ENCODE measurements at places on chromosomes 12 and 14. TPM values are rescaled to one million over a fixed set of nuclear protein-coding genes. Genes with fewer than 3 reads are reported as not detected.

GRCh38 chr14:105710119-105711043 is 184.0 kb downstream of the TMEM121 start:
- no peak for DNase-seq

CPNE6 gene
- not detected for total RNA-seq

- DNase-seq, result peak; percentile 90
Measured at GRCh38 chr14:50045039-50045711, 71.2 kb downstream of the VCPKMT start.

CLEC4D gene
- not detected for total RNA-seq

DNA sequence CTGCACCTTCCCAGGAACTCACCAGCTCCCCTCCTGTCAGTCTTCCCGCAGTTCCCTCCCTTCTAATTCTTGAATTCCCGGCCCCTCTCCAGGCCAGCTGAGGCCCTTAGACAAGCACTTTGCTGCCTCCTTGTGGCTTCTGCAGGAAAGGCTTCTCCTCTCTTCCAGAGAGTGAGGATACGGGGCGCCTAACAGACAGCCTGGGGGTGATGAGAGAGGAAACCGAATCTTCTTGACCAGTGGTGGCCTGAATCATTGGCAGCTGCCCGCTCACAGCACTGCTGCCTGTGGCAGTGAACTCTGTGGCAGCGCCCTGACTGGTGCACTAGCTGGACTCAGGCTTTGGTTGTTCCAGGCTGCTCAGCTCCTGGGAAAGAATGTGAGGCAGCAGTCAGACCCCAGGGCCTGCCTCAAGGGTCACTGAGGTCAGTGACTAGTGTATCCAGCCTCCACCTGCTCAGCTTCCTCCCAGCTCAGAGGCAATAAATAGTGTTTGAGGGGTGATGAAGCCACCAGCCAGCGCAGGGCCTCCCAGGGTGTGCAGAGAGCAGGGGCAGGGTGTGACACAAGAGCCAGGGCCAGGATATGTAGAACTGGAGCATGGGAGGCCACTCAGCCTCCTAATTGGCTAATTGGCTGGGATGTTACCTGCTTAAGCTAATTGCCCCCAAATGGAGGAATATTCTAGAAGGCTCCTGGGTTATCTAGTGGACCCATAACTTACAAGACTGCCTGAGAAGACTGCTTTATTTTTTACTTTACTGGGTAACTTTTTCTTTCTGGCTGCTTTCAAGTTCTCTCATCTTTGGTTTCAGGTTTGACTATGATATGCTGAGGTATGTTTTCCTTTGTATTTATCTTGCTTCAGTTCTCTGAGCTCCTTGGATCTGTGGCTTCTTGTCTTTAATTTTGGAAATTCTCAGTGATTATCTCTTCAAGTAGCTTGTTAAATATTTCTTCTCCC is 12.9 kb upstream of the MCRS1 start:
- DNase-seq, result peak; percentile 84

- peak; percentile 43 for DNase-seq
Measured at GRCh38 chr12:5259523-5259922, 172.4 kb upstream of the NTF3 start.

DNA sequence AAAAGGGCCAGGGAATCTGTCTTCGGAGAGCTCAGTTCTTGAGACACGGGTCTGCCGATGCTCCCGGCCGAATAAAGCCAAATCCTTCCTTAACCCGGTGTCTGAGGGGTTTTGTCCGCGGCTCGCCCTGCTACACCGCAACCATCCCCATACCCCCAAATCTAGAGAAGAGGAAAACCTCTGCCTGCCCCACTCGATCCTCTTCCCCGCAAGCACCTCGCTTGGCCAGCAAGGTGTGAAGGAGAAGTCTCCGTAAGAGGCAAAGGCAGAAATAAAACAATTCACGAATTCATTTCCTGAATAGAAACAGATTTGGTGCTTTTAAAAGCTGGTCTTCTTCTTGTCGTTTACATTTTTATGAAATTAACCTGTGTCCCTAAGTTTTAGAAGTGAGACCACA is 67.3 kb upstream of the GALNT9 start:
- no peak for DNase-seq

PRKAB1 gene
- total RNA-seq, result 19.2 TPM

IL23A gene
- total RNA-seq, result not detected

- peak; percentile 31 for DNase-seq
Measured at GRCh38 chr14:74237441-74237840, 1.8 kb upstream of the VSX2 start.

GRCh38 chr12:115232455-115233156 is 548.6 kb upstream of the TBX3 start:
- DNase-seq, result peak; percentile 88

DNA sequence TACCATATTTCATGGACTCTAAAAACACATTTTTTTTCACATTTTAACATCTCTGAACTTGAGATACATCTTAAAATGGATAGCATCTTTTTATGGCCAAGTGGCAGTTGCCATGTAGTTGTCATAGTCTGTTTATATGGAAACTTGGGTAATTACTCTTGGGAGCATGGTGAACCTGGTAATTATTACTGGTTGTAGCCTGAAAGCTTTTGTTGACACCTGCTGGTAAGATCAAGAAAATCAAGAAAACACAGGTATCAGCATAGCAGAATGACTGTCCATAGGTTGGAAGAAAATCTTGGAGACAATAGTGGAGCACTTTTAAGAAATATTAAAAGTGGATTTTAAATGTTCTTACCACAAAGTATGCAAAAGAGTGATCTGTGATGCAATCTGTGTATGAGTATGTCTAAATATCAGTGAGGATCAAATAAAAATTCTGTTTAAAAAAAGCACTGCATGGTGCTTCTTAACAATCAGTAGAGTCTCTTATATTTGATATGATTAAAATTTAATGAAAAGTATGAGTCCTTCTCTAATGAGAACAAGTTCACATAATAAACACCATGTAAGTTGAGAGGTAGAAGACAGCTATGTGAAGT is 44.2 kb downstream of the TTC8 start:
- DNase-seq, result peak; percentile 35

AMDHD1 gene
- total RNA-seq, result 1.3 TPM

- DNase-seq, result no peak
Measured at GRCh38 chr14:52545584-52546317, 6.6 kb downstream of the TXNDC16 start.

ZDHHC22 gene
- not detected for total RNA-seq

RCOR1 gene
- 13.0 TPM for total RNA-seq

SERPINA5 gene
- total RNA-seq, result not detected

STAC3 gene
- 1.3 TPM for total RNA-seq

GRCh38 chr12:56206452-56207166 is 15.1 kb downstream of the RNF41 start:
- DNase-seq, result peak; percentile 75

TAOK3 gene
- 30.0 TPM for total RNA-seq

GRCh38 chr12:10392394-10392930 is 2.6 kb upstream of the KLRK1 start:
- DNase-seq, result peak; percentile 90

- peak; percentile 17 for DNase-seq
Measured at GRCh38 chr12:80829767-80830166, 108.0 kb downstream of the LIN7A start.

AP4S1 gene
- 8.7 TPM for total RNA-seq

DNA sequence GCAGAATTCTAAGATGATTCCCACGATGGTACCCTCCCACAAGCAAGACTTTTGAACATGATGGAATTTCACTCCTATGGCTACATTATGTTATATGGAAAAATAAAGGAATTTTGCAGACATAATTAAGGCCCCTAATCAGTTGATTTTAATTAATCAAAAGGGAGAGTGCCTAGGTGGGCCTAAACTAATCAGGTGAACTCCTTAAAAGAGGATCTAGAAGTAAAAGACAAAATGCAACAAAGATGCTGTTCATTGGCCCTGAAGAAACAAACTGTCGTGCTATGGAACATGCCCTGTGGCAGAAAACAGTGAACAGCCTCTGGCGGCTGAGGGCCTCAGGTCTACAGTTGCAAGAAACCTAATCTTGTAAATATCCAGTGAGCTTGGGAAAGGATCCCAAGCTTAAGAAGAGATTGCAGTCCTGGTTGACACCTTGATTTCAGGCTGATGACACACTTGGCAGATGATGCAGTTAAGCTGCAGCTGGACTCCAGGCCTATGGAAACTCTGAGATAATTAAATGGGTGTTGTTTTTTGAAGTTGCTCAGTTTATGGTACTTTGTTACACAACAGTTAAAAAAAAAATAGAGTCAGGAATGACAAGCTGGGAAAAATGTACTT is 13.8 kb downstream of the TMCC3 start:
- no peak for DNase-seq

PRH2 gene
- not detected for total RNA-seq

GRCh38 chr12:50768391-50768790 is 4.5 kb downstream of the ATF1 start:
- DNase-seq, result no peak

DNA sequence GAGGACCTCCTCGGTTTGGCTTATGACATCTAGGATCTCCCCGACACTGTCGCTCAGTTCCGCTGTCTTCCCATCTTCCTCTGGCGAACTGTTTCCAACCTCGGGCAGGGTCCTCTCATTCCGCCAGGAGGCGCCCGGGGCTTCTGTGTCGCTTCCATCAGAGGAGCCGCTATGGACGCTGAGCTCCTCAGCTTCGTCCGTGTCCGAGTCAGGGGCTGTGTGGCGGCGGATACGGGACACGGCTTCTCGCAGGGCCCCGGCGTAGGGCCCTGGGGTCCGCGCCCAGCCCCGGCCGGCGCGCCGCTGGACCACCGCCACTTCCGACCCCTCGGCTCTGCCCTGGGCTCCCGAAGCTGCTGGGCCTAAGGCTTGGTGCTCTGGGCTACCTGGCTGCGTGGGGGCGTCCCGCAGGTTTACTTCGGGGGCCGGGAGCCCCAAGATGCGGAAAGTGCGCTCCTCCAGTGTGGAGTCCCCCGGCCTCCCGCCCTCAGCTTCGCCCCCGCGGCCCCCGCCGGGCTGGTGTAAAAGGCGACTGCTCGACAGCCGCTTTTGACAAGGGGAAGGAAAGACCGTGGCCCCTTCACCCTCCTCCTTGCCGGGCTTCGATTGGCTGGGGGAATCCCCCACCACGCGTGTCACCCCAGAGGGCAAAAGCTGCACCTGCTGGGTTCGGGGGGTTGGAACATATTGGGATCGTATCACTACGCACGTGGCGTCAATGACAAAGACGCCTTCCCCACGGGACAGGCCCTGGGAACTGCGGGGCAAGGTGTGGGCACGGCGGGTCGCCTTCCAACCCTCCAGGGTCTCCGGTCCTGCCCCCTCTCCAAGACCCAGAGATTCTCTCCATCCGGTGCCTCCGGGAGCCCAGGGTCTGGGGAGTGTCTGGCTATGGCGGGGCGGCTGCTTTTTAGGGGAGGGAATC is 2.1 kb downstream of the DDN start:
- DNase-seq, result peak; percentile 87

- DNase-seq, result no peak
Measured at GRCh38 chr14:101903111-101903561, 61.2 kb upstream of the DYNC1H1 start.

DNA sequence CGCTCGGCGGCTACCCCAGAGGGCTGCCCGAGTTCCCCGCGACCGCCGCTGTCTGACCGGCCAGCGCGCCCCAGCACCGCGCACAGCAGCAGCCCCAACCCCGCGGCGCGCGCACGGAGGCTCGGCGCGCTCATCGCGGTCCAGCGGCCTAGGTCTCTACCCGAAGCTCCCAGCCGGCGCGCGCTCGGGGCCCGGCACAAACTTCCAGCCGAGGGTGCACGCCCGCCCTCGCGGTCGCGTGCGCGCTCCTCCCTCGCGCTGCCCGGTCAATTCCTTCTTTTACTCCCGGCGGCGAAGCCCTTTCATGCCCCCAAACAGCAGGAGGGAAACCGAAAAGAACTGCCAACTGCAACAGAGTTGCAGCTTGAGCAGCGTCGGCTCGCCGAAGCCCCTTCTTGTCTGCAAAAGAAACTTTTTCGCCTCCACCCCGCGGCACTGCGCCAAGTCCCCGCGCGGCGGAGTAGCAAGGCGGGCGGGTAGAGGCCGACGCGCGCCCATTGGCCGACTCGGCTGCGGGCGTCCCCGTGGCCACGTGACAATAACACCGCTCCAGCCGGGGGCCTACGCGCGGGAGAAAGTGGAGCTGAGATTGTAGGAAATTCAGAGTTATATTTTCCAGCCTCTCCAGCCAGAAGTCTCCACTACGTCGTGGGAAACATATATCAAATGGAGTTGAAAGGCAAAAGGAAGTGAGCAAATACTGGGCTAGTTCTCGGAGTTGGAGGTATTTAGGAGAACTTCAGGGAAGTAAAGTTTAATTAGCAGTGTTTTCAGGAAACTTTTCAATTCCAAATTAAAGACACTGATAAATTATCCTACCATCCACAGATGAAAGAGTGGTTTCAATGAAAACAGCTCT is at the start of gene LRIG3:
Gene LRIG3 (minus strand): TSS at position 403 of the 859 bp plus-strand sequence. CDS start 269 bp downstream, at position 134.
- peak; percentile 97 for DNase-seq

Measured in GM23248 (cell line).